Stimulated activated CD8-positive, alpha-beta memory T cell treated with anti-CD3 and anti-CD28 coated beads, Interleukin-4, amount 100 ng/mL, for 1 hour (primary cell): ENCODE measurements at places on chromosomes 11 and 22.

GRCh38 chr11:133992121-133992520, 35.4 kb upstream of the IGSF9B start:
- no peak for DNase-seq

DNA sequence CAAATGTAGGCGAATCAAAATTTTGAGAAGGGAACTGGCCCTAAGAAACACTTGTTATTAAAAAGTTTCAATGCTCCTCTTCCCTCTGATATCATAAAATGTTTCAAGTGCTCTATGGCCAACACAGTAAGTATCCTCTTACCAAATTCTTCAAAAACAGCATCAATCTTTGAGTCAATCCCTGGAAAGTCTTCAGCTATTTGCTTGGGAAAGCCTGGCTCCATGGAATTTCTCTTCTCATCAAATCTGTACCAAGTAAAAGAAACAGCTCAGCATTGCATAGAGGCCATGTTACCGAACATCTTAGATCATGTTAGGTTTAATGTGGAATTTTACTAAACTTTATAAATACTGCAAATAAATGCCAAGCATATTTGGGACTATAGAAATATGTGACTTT, 6.3 kb downstream of the MMP3 start:
- no peak for DNase-seq

DNA sequence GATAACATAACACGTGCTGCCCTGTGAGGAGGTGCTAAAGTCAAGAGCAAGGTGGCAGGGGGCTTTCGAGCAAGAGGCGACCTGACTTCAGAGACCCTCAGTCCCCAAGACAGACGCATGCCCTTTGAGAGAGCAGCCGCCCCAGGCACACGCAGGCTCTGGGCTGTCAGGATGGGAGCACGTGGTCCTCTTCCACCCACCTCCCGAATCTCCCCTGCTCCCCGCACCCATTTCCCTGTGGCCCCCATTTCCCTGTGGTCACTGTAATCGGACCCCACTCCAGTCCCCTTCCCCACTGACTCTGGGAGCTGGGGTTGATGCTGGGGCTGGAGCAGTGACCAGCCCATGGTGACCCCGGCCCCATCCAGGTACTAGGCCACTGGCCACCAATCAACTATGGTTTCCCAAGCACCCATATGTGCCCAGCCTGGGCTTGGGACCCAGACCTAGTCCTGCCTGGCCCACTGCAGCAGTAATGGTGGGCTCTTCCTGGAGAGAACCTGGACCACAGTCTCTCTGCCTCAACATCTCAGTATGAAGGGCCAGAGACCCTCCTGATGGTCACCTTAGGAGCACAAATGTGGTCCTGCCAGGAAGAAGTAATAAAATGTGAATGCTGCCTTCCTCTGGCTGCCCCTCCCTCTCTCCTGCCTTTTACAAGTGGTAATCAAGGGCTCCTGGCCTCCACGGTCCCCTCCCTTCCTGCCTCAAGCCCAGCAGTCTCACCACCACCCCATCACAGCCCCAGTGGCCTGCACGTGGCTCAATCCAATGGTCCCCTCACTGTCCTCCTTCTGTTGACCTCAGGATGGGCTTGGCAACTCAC, 39.0 kb downstream of the IGLL5 start:
- no peak for DNase-seq

DNA sequence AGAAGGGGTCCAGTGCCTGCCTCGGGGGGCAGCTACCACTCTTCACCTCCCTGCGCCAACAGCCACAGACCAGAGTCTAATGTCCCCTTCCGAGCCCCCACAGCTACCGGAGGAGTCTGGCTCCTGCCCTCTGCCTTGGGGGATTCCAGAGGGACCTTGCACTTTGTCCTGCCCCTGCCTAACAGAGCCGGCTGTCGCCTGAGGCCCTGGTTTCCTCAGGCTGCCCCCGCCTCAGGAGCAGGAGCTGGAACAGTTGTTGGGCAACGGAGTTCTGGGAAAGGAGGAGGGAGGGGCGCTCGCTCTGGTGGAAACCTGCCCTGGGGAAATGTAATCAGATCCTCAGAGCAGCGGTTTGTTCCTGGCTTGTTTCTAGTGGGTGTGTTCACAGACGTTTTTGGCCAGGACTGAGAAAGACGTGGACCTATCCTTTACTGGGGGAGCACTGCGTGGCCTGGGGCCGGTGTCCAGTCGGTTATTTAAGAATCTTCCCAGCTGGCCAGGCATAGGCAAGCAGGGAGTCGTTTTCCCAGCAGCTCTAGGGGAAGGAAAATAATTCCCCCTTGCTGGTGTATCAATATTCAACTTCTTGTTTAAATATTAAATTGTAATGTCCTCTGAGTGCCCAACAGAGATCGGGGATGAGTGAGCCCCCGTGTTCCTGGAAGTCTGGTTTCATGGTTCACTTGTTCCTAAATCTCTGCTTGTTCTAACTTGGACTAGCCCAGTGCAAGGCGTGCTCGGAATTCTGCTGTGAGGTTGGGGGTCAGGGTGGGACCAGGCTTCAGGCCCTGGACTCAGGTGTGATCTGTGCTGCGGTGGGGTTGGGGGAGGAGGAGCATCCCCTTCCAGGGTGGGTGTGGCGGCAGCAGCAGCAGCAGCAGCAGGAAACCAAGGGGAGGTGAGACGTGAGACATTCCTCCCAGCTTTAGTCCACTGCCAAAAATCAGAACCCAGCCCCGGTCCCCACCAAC, 32.1 kb downstream of the A4GALT start:
- no peak for DNase-seq

DNA sequence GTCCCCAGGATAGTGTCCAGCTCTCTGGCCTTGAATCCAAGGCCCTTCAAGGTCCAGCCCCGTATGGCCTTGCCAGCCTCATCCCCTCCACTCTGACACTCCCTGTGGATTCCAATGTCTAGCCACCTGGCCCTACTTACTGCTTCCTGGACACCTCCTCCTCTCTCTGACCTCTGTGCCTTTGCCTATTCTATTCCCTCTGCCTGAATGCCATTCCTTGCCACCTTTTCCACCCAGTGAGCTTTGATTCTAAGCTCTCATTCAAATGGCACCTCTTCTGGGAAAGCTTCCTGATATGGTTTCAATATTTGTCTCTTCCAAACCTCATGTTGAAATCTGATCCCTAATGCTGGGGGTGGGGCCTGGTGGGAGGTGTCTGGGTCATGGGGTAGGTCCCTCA, 31.9 kb upstream of the TTLL12 start:
- DNase-seq: no peak

DNA sequence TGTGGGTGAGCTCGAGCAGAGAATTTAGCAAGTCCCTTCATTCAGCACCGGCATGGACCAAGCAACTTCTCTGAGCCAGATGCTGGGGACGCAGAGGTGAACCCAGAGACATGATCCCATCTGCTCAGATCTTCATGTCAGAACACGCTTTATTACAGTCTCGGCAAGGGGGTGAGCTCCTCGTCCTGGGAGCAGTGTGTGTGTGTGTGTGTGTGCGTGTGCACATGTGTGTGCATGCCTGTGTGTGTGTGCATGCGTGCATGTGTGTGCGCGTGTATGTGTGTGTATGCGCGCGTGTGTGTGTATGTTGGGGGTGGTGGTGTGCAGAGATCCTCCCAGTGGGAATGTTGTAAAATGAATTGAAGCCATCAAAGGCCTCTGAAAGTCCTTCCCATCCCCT, 9.8 kb downstream of the MIAT start:
- no peak for DNase-seq

DNA sequence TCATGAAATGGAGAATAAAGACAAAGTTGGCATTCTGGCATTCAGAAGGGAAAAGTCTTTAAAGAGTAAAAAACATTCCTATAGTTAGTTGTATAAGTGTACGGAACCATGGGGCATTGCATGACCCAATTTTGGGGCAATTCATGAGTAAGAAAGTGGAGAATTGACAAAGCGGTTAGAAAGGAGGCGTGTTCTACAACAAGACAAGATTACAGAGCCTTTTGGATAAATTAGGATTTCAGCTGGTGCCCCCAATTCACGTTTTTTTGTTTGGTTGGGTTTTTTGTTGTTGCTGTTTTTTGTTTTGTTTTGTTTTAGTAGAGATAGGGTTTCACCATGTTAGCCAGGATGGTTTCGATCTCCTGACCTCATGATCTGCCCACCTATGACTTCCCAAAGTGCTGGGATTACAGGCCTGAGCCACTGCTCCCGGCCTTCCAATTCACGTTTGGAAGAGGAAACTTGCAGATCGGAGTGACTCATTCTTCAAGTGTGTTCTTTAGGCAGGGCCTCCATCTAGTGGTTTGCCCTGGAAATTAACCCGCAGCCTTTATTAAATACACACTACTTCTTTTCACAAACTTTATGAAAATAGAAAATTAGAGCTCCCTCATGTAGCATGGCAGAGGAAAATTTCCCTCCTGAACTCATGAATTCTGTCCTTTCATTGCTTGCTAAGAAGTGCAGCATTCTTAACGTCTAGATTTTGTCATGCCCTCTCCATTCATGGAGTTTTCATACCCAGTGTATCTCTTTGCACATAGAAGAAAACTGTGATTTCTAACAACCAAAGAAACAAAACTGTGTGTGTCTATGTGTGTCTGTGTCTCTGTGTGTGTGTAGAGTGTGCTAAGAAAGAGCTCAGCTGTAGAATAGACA, 118.1 kb downstream of the BBOX1 start:
- no peak for DNase-seq

- no peak for DNase-seq
Observed at GRCh38 chr11:69704508-69705253, 859 bp upstream of the FGF19 start.

DNA sequence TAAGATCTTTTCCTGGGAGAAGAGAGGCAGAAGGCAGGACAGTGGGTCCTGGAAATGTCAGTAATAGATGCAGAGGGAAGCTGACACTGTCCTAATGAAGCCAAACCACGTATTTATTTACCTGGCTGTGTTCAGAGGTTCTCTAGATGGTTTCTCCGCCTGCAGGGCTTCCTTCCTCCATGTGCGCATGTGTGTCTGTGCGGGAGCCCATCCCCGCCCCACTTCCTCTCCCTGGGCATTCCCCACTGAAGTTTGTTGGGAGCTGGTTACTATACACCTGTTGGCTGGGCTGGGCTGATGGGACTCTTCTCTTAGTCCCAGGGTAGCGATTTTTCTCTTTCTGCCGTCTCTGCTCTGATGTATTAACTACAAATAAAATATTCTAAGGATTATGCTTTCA, 204.9 kb upstream of the TBCEL start:
- DNase-seq: no peak
